ENCODE measurements at places on chromosomes 2 and 18.

- no peak for DNase-seq
These were observed 116.4 kb downstream of the IRS1 start for GRCh38 chr2:226683196-226683595.

GRCh38 chr18:34493566-34494358 lies 216.3 kb upstream of the DTNA start:
- DNase-seq, result no peak

DNA sequence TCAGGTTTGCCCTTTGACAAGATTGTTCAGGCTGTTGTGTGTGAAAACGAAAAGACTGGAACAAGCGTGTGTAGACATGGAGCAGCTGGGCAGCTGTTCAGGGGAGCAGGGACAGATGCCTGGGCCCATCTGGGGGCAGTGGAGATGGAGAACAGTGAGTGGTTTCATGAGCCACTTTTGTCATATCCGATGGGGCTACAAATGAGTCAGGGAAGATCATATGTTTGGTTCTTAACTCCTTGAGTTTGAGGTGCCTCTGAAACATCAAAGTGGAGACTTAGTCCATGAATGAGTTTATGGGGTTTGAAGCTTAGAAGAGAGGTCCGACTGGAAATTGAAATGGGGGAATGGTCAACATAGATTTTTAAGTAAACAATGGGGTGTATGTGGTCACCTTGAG lies 9.3 kb upstream of the PLB1 start:
- DNase-seq, result no peak

DNA sequence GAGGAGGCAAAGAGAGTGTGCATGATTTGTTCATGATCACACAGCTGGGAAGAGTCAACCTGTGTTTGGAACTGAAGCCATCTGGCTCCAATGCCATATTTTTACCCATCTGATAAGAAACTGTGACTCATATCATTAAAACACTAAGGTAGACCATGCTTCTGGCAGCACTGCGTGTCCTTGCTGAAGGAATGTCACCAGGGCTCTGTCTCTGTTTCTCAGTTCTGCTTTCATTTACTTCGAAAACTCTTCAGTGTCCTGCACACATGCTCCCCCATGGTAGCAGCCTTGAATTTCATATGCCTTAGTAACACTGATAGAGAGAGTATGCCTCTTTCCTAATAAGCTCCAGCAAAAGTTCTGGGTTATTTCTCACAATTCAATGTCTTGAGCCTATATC lies 830.4 kb downstream of the DCDC2C start:
- DNase-seq, result no peak

- no peak for DNase-seq
These were observed 37.6 kb downstream of the SLC14A1 start for GRCh38 chr18:45761512-45762114.

DNA sequence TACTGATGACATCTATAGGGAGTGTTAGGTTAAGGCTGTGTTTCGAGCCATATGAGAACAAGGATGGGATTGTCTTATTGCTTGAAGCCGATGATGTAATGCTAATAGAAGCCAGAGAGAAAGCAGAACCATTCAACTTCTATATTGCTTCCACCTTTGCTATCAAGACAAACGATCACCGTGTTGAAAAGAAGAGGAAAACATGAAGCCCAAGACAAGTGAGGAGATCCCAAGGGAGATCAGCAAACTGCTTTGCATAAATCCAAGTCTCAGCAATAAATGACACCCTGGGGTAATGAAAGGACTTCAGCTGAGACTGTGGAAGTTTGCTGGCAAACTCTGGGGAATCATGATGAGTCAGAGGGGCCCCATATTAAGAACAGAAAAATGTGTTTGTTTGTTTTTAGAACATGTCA lies 206.2 kb downstream of the NCKAP5 start:
- no peak for DNase-seq

DNA sequence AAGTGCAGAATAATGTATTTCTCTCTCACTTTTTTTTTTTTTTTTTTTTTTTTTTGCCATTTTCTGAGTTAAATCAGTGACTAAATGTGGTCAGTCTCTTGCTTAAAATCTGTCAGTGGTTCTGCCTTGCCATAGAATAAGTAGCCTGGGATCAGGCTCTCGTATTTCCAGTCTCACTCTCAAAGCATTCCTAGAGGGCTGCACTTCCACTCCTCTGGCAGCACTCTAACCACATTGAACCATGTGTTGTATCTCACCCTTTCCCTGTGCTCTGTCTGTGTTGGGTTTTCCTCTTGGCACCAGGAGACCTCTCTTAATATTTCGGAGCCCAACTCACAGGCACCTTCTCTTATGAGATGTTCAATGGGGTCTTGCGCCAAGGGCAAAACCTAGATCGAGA lies 304.4 kb downstream of the CTNNA2 start:
- DNase-seq, result no peak

DNA sequence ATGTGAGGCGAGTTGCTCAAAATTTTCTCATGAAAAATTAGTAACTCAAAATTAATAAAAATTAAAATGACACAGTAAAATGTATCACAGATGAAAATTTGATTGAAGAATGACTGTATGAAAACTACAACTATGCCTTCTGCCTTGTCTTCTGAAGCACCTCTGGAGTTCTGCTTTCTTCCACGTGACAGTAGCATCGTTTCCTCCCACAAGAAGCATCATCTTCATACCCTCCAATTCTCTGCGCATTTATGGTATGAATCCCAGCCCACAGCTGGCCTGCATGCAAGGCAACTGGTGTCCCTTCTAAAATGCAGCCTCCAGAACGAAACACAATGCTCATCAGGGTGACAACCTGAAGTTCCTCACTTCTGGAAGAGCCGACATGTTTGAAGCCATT lies 189.9 kb downstream of the MYO1B start:
- DNase-seq, result no peak

GRCh38 chr2:179393481-179393880 lies 128.8 kb upstream of the SESTD1 start:
- no peak for DNase-seq

- DNase-seq, result no peak
These were observed 18.8 kb downstream of the SPRED2 start for GRCh38 chr2:65413610-65414009.

GRCh38 chr2:232891621-232892071 lies 21.6 kb downstream of the SNORC start:
- no peak for DNase-seq

DNA sequence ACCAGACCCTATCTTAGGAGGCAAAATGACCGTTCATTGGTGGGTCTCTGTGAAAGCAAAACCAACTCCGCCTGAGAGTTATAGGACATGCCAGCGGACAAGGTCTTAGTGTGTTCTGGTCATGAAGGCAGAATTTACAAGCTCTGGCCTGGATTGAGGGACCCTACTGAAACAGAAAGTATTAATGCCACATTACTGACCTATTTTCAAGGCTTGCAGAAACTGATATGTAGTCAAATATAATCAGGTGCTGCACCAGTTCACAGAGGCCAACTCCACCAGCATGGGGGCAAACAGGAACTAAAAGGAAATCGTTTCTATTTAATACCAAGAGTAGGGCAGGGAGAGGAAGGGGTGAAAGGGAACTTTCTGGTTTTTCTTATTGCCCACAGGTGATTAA lies 19.7 kb downstream of the TYMS start:
- no peak for DNase-seq

GRCh38 chr2:107086497-107086896 lies 200.5 kb upstream of the ST6GAL2 start:
- DNase-seq, result no peak

DNA sequence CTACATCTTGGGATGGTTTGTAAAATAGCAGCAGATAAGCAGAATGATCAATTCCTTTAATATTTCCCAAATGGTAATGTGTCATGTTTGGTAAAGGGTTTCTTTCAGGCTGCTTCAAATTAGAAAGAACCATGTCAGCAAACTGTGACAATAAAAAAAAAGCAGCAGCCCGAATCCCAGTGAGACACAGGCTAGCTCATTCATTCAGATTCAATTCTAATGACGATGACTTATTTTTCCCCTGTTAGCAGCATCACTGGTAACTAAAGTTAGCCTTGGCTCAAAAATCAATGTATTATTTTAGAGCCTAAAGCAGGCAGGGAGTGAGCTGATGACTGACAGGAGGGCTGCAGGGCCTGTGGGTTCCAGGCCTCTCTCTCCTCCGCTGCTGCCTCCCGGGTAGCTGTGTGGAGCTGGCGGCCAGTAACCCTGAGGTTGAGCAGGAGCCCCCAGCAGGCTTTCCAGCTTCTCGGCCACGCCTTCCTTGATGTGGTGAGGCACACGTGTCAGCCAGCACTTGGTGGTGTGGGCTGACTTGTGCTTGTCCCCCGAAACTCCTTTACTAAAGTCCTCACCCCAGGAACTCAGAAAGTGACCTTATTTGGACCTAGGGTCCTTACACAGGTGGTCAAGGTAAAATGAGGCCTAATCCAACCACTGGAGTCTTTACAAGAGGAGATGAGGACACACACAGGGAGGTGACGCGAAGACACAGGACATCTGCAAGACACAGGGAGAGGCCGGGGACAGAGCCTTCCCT lies 120.5 kb upstream of the HS6ST1 start:
- no peak for DNase-seq

DNA sequence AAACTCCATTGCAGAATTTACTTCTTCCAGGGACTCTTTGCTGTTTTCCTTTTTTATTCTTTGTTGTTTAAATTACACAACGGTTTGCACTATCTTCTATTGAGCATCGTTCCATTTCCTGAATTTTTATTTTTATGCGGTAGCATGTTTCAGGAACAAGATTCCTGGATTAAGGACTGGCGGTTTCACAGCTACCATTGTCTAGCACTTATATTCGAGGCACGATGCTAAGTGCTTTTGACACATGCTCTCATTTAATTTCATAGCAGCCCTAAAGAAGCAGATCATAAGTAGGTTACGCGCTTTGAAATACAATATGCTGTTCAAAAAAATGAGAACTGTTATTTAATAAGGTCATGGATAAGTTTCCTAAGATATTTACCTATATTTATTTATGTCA lies 354.4 kb downstream of the ARL6IP6 start:
- no peak for DNase-seq

GRCh38 chr2:185372188-185372587 lies 366.4 kb upstream of the FSIP2 start:
- DNase-seq, result no peak

GRCh38 chr2:142130111-142131009 lies 456 bp downstream of the LRP1B start:
- DNase-seq, result peak; percentile 36

DNA sequence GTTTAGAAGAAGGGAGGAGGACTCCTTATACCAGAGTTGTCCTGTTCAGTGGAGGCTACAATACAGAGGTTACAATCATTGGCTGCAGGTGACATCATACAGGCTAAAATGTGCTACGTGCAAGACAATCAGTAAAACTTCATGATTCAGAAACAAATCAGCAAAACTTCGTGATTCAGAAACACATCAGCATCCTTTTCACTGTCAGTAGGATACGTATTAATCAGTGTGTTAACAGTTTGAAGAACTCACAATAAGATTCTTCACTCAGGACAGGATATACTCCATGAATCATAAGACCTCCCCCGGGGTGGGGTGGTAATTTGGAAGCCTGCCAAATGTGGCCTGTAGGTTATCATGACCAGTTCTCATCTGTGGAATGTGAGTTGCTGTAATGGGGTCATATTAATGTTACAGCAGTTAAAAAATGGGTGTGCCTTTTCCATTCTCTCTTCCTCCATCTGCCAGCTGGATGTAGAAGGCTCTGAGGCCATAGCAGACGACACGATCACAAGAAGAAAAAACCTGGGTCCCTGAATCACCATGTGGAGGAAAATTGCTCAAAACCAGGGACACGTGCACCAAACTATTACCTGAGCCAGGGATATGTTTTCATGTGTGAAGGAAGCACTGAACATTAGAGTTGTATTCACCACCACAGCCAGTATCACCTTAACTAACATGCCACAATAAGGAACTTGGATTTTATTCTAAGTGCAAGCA lies 134.8 kb upstream of the CREB1 start:
- no peak for DNase-seq

DNA sequence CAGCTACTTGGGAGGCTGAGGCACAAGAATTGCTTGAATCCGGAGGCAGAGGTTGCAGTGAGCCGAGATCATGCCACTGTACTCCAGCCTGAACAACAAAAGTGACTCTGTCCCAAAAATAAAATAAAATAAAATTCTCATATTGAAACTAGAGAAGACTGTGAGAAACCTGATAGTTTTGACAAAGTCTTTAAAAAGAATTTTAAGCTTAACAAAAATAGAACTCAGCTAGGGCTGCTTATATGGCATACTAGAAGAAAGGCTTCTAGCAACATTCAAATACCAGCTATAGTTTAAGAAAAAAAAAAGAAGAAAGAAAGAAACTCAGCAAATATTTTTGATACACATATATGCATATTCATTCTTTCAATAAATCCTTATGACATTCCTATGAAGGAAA lies 13.6 kb downstream of the HADHA start:
- DNase-seq, result no peak

- DNase-seq, result no peak
These were observed 18.4 kb downstream of the FN1 start for GRCh38 chr2:215417400-215417951.

Measured in SHP77 treated with DMSO at 0.1 percent for 48 hours (cell line).